NCI-H1417 treated with DMSO at 0.1 percent for 48 hours (cell line): ENCODE measurements at places on chromosomes 5 and 9.
A peak's percentile ranks its signal among the peaks of the same experiment; 100 is the strongest.

- DNase-seq: no peak
Observed at GRCh38 chr9:131867611-131868192, 127.8 kb upstream of the RAPGEF1 start.

- peak; percentile 38 for DNase-seq
Observed at GRCh38 chr5:133244242-133244641, 192.4 kb downstream of the HSPA4 start.

DNA sequence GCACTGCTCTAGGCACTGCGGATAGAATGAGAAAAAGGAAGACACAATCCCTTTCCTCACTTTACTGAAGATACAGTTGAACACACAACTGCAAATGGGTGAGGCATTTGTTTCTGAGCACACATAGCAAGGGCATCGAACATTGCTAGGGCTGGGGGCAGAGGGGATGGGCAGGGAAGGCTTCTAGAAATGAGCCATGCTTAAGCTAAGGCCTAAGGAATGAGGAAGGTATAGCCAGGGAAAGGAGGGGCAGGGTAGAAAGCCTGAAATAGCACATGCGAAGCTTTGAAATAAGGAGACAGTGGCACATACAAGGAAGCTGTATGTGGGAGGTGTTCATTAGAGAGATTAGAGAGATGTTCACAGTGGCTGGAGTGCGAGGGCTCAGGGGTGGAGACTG lies 92.7 kb downstream of the KIF4B start:
- no peak for DNase-seq

- DNase-seq: no peak
Observed at GRCh38 chr9:107866711-107867311, 377.2 kb upstream of the KLF4 start.

DNA sequence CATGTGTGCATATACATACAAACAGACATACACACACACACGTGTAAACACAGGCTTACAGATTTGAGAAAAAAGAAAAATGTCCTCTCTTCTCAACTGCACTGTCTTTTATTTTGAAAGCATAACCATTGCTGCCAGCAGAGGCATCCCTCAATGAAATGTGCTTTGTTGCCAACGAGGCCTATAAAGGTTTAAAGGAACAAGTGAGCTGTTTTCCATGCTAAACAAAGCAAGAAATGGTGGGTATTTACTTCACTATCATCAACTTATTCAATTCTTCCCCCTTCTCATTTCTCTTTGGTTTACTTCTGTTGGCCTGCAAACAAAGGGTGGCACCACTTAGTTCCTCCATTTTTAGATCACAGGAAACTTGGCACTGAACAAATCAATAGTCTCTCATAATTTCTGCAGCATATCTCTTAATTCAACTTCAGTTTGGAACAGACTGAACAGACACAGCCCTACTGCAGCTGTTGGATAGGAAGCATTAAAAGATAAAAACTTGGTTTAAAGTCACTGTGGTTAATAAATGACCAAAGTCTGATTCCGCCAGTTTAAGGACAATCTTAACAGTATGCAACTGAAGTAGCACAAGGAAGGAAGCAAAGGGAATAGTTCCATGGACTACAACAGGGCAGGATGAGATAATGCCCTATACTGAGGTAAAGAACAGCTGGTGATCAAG lies 21.7 kb downstream of the TTC33 start:
- DNase-seq: no peak

DNA sequence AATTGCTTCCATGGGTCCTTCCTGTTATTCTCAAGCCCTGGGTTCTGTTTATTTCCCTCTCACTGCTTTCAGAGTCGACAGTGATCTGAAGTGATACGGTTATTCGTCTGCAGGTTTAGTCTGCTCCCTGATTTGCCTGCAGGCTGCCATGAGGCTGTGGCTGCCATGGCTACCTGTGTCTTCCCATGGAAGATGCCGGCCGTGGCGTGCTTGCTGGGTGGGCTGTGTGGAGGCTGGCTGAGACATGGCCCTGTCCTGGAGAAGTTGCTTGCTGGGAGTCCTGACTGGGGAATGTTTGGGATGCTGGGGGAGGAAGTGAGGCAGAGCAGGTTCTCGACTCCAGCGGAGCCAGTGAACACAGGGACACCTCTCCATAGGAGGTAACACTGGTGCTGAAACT lies 104.1 kb upstream of the TBC1D2 start:
- DNase-seq: no peak

GRCh38 chr5:95966005-95966404 lies 4.4 kb upstream of the ELL2 start:
- no peak for DNase-seq

GRCh38 chr5:129460672-129460935 lies 506 bp downstream of the ADAMTS19 start:
- no peak for DNase-seq

- no peak for DNase-seq
Observed at GRCh38 chr9:89605465-89606048, 745 bp downstream of the GADD45G start.

DNA sequence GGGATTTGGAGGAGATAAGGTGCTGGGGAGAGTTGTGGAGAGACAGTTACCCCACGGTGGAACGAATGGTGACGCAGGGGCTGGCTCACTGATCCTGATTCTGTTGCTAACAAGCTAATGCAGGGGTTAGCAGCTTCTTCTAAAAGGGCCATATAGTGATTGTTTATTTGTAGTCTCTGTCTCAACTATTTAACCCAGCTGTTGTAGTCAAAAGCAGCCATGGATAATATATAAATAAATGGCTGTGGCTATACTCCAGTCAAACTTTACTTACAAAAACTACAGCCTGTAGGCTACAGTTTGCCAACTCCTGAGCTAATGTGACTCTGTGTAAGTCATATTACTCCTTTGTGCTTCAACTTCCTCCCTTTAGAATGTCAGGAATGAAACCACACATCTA lies 21.8 kb downstream of the STOM start:
- no peak for DNase-seq

- DNase-seq: no peak
Observed at GRCh38 chr5:23991406-23991805, 484.0 kb downstream of the PRDM9 start.

DNA sequence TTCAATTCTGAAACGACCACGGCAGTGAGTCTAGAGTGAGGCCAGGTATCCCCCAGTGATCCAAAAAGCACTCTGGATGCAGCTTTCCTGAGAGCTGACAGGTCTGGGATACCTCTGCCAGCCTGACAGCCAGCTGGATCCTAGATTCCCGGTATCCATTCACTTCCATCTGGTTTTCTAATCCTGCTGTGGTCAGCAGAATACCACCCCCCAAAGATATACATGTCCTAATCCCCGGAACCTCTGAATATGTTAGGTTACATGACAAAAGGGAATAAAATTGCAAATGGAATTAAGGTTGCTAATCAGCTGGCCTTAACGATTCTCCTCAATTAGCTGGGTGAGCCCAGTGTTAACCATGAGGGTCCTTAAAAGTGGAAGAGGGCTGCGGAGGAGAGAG lies 1.4 kb upstream of the ZNF79 start:
- no peak for DNase-seq

DNA sequence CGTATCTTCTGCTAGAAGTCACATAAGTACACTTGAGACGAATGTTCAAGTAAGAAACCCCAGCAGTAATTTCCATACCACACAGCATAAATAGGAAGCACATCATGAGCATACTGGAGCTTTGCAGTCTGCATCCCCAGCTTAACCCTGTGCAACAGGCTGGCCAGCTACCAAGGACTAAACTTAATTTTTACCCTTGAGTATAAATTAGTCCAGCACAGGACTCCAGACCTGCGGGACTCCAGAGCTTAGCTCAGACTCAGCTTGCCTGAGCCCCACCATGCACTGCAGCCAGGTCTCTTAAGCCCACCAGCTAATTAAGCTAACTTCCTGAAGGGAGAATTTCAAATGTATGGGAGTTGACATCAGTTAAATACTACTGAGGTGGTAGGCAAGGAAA lies 491.0 kb downstream of the ARHGEF28 start:
- no peak for DNase-seq

DNA sequence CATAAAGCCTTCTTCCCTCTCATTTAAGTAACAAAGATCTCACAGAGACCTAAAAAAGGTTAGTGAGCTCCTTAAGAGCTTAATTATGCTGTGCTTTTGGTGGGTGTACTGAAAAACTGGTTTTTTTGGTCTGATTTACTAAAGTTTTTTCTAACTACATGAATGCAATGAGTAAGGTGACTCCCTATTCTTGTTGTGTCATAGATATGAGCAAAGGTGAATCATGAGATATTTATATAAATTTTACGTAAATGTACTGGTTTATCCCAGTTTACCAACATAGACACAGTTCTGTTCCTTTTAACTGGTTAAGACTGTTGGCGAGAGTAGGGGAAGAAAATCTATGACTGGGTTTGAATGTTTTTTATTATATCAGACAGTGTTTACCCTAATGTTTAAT lies 250.5 kb downstream of the NR2F1-AS1 start:
- DNase-seq: no peak

DNA sequence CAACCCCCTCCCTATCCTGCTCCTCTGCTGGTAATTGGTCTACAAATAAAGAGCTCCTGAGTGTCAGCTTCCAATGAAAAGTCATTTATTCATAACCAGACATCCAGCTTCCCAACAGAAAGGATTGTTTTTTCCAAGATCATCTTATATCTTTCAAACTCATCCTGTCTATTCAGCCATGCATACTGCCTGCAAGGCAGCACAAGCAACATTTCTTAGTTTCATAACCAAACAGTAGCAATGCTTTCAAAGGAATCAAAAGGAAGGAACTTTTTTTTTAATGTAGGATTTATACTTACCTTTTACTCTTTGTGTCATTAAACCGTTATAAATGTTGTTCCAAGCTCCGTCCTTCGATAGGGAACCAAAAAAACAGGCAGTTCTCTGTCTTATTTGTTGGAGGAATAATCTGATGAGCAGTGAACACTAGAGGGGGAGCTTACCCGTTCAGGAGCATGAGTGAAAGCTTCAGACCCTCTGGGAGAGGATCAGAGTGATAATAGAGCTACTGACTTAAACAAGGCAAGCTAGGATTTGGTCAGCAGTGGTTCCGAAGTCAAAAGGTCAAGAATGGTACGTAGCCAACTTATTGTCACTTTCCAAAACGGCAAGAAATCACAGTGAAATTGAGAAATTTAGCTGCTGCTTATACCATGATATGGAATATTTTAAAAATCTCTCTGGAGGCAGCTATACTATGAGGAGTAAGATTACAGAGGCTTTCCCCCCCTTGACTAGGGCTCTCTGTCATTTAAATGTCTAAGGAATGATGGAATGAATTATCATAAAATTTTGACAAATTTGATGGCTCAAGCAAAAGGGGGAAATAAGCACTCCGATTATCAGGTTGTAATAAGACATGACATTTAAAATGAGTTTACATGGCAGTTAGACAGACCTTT lies 892.9 kb downstream of the NR2F1-AS1 start:
- no peak for DNase-seq

DNA sequence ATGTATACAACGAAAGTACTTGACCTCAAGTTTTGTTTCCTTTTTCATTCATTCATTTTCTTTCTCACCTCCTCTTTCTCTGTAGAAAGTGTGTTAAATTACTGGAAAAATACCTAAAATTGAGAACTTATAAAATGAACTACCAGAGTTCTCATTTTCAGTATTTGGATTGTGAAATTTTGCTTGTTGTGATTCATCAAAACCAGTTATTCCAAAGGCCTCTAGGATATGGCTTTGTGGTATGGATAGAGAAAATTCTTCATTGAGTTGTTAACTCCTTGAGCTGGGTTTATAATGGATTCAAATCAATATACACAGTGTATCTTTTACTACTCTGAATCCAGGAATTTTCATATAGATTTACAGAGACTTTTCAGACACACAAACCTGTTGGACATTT lies 287.6 kb downstream of the KDM4C start:
- no peak for DNase-seq
